Peyer's patch (tissue), 4 donors: ENCODE measurements at places on chromosomes 13 and 19. TPM values are rescaled to one million over a fixed set of nuclear protein-coding genes. Genes with fewer than 3 reads are reported as not detected.

- H3K36me3 ChIP-seq = no peaks in the 10 kb centered on the region
- DNase-seq = no peak
- H3K27me3 ChIP-seq = no peaks in the 10 kb centered on the region
- H3K4me1 ChIP-seq = no peaks in the 10 kb centered on the region
- H3K27ac ChIP-seq = no peak overlapping the region
These were observed 176.0 kb upstream of the TSC22D1 start for GRCh38 chr13:44752164-44752563.

GRCh38 chr13:59658027-59658737 is 505.5 kb downstream of the DIAPH3 start:
- H3K4me1 ChIP-seq = peaks cover 8% of the 10 kb centered on the region
- no peak overlapping the region for H3K4me3 ChIP-seq
- DNase-seq = no peak

DNA sequence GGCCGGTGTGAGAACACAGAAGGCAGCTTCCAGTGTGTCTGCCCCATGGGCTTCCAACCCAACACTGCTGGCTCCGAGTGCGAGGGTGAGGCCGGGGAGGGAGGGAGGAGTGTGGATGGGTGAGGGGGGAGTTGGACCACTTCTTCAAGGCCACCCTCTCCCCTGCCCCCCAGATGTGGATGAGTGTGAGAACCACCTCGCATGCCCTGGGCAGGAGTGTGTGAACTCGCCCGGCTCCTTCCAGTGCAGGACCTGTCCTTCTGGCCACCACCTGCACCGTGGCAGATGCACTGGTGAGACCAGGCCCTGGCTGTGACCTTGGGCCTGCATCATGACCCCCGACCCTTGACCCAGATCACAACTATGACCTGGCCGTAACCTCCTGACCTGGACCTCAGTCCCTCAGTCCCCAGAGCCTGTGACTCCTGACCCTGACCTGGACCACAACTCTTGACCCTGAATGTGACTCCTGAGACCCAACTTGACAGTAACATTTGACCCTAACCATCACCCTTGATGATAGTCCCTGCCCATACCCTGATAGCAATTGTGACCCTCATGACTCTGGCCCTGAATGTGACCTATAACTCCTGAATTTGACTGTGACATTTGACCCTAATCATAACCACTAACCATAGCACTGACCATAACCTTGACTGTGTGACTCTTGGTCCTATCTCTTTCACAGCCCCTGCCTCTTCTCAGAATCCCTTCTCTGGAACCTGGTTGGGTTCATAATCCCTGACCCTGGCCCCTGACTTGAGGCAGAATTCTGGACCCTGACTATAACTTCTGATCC is 10.9 kb downstream of the LTBP4 start:
- no peaks in the 10 kb centered on the region for H3K27me3 ChIP-seq
- peaks cover 25% of the 10 kb centered on the region for H3K4me1 ChIP-seq
- peak overlapping the region; percentile 89 for H3K27ac ChIP-seq
- no peak overlapping the region for H3K4me3 ChIP-seq
- H3K36me3 ChIP-seq = no peaks in the 10 kb centered on the region

GRCh38 chr19:18291590-18292461 is 10.4 kb upstream of the JUND start:
- peak overlapping the region; percentile 99 for H3K27ac ChIP-seq
- DNase-seq = peak; percentile 90
- H3K36me3 ChIP-seq = no peaks in the 10 kb centered on the region
- H3K4me3 ChIP-seq = peak overlapping the region; percentile 81
- H3K27me3 ChIP-seq = no peaks in the 10 kb centered on the region

DNA sequence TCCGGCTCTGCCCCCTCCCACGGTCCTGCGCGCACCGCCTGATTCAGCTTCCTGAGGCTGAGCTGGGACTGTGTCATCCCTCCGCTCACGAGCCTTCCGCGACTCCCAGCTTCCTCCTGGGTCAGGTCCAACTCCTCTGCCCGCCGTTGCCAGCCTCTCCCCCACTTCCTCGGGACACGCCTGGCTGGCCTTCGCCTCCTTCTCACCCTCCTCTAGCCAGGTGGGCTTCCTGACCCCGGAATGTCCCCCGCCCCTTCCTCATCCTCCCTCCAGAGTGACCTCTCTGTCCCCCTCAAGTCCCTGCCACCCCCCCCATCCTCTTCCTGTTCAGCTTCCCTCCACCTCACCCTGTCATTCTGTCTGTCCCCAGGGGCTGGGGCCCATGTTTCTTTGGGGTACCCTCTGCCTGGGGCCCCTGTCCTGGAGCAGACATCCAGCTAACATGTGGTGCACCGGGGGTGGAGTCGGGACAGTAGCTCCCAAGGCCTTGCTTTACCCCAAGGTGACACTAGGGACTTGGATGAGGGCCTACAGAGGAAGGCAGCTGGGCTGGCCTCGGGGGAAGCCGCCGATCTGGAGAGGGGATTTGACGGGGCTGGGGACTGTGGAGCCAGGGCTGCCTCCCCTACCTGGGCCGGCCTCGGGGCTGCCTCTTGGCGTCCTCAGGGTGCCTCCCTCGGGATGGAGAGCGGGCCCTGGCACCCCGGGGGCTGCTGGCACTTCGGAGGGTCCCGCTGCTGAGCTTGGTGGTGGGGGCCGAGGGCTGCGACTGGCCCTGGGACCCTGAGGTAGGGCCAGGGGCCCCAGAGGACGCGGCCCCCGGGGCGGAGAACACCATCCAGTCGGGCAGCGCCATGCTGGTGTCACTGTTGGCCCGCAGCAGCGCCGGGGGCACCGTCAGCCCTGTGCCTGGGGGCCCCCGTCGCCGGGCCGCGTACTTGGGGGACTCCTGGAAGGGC is 16.5 kb downstream of the SHANK1 start:
- no peaks in the 10 kb centered on the region for H3K4me1 ChIP-seq
- DNase-seq = no peak
- H3K4me3 ChIP-seq = no peak overlapping the region
- no peaks in the 10 kb centered on the region for H3K36me3 ChIP-seq

GRCh38 chr13:80173224-80173623 is 167.7 kb downstream of the SPRY2 start:
- H3K27me3 ChIP-seq = no peaks in the 10 kb centered on the region
- H3K4me1 ChIP-seq = no peaks in the 10 kb centered on the region
- no peak overlapping the region for H3K4me3 ChIP-seq
- H3K27ac ChIP-seq = no peak overlapping the region
- DNase-seq = no peak

GRCh38 chr13:43880926-43881325 is 1.2 kb downstream of the LACC1 start:
- no peaks in the 10 kb centered on the region for H3K27me3 ChIP-seq
- no peaks in the 10 kb centered on the region for H3K36me3 ChIP-seq
- DNase-seq = no peak
- no peak overlapping the region for H3K4me3 ChIP-seq

DNA sequence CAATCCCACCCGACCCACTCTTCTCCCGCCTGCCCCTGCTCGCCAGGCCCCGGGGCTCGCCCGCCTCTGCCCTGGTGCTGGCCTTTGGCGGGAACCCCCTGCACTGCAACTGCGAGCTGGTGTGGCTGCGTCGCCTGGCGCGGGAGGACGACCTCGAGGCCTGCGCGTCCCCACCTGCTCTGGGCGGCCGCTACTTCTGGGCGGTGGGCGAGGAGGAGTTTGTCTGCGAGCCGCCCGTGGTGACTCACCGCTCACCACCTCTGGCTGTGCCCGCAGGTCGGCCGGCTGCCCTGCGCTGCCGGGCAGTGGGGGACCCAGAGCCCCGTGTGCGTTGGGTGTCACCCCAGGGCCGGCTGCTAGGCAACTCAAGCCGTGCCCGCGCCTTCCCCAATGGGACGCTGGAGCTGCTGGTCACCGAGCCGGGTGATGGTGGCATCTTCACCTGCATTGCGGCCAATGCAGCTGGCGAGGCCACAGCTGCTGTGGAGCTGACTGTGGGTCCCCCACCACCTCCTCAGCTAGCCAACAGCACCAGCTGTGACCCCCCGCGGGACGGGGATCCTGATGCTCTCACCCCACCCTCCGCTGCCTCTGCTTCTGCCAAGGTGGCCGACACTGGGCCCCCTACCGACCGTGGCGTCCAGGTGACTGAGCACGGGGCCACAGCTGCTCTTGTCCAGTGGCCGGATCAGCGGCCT is 4.1 kb downstream of the LRFN3 start:
- no peak for DNase-seq
- H3K36me3 ChIP-seq = peaks cover 31% of the 10 kb centered on the region
- H3K4me1 ChIP-seq = peaks cover 11% of the 10 kb centered on the region
- no peak overlapping the region for H3K4me3 ChIP-seq
- H3K27ac ChIP-seq = no peak overlapping the region

GRCh38 chr13:20206698-20207235 is 14.0 kb upstream of the GJB2 start:
- no peak for DNase-seq
- no peak overlapping the region for H3K27ac ChIP-seq
- H3K4me1 ChIP-seq = no peaks in the 10 kb centered on the region
- H3K4me3 ChIP-seq = no peak overlapping the region
- H3K36me3 ChIP-seq = no peaks in the 10 kb centered on the region

GRCh38 chr13:113656831-113657671 is 947 bp downstream of the ATP4B start:
- H3K36me3 ChIP-seq = no peaks in the 10 kb centered on the region
- no peak overlapping the region for H3K27ac ChIP-seq
- H3K4me3 ChIP-seq = no peak overlapping the region
- no peaks in the 10 kb centered on the region for H3K27me3 ChIP-seq
- H3K4me1 ChIP-seq = no peaks in the 10 kb centered on the region

- no peaks in the 10 kb centered on the region for H3K36me3 ChIP-seq
- no peaks in the 10 kb centered on the region for H3K4me1 ChIP-seq
- H3K4me3 ChIP-seq = no peak overlapping the region
- H3K27me3 ChIP-seq = no peaks in the 10 kb centered on the region
- H3K27ac ChIP-seq = no peak overlapping the region
These were observed 4.6 kb upstream of the LYPD5 start for GRCh38 chr19:43806848-43807247.

DNA sequence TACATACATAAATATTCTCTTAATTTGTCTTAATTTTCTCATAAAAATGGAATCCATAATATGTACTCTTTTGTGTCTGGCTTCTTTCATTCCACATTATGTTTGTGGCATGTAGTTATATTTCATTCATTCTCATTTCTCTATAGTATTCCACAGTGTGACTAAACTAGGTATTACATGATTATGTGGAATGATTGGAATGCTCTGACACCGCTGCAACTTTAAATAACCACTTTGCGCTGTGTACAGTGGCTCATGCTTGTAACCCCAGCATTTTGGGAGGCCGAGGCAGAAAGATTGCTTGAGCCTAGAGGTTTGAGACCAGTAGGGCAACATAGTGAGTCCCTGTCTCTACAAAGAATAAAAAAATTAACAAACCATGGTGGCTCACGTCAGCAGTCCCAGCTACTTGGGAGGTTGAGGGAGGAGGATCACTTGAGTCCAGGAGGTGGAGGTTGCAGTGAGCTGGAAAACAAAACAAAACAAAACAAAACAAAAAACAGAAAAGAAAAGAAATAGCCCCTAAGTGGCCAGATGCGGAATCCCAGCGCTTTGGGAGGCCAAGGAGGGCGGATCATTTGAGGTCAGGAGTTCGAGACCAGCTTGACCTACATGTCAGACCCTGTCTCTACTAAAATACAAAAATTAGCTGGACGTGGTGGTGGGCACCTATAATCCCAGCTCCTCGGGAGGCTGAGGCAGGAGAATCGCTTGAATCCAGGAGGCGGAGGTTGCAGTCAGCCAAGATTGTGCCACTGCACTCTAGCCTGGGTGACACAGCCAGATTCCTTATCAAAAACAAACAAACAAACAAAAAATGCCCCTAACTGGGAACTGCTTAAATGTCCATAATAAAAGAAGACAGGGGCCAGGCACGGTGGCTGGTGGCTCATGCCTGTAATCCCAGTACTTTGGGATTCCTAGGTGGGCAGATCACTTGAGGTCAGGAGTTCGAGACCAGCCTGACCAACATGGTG is 8.0 kb upstream of the SAE1 start:
- H3K4me3 ChIP-seq = no peak overlapping the region
- no peaks in the 10 kb centered on the region for H3K36me3 ChIP-seq
- no peak overlapping the region for H3K27ac ChIP-seq
- no peaks in the 10 kb centered on the region for H3K4me1 ChIP-seq

DNA sequence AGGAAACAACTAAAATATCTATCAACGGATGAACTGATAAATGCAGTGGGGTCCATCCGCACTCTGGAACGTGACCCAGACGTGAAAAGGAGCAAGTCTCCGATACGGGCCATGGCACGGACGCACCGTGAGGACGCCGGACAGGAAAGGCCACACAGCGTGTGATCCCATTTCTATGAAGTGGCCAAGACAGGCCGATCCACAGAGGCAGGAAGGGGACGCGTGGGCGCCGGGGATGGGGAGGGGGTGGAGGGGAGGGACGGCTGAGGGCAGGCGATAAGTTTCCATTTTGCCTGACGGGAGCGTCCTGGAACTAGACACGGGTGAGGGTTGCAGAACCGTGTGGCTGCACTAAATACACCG is 13.8 kb downstream of the SHC2 start:
- no peak overlapping the region for H3K27ac ChIP-seq
- no peak overlapping the region for H3K4me3 ChIP-seq
- DNase-seq = no peak
- no peaks in the 10 kb centered on the region for H3K36me3 ChIP-seq

DNA sequence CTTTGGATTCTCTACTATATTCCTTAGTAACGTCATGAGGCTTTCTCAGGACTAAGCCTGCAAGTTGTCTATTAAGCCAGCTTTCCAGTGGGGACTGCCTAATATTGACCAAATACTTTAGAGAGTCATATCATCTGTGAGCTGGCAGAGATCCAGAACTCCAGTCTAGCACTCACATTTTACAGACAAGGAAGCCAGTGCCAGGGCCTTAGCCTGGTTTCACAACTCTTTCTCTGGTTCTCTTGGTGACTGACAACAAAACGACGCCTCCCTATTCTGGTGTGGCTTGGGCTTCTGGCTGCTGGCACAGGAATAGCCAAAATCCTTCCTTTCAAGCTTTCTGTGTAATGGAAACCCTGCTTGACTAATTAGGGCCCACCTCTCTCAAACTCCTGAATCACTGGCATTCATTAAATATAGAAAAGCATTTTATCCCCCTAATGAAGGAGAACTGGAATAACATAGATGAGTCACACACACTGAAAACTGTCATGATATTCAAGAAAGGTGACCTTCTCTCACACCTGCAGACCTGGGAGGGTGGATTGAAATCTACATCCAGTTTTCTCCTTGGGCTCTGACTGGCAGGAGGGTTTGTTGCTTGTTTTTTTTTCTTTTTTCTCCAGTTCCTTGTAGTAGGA is 75.2 kb upstream of the UBL3 start:
- no peak overlapping the region for H3K4me3 ChIP-seq
- H3K27ac ChIP-seq = no peak overlapping the region
- no peak for DNase-seq
- H3K36me3 ChIP-seq = no peaks in the 10 kb centered on the region
- H3K4me1 ChIP-seq = peaks cover 5% of the 10 kb centered on the region
- H3K27me3 ChIP-seq = no peaks in the 10 kb centered on the region

The SKA3 gene
- total RNA-seq = 1.1 TPM

The ZNF845 gene
- 6.7 TPM for total RNA-seq

The LRRC25 gene
- total RNA-seq = 3.3 TPM

The ABHD17A gene
- total RNA-seq = 68.9 TPM

The TLE6 gene
- total RNA-seq = 2.5 TPM

The IQCN gene
- total RNA-seq = 7.4 TPM

The ICAM4 gene
- total RNA-seq = not detected

The RGL3 gene
- total RNA-seq = 51.2 TPM

The PLIN5 gene
- not detected for total RNA-seq

The CCDC70 gene
- not detected for total RNA-seq
